ENCODE measurements at places on chromosomes 3 and 15.

DNA sequence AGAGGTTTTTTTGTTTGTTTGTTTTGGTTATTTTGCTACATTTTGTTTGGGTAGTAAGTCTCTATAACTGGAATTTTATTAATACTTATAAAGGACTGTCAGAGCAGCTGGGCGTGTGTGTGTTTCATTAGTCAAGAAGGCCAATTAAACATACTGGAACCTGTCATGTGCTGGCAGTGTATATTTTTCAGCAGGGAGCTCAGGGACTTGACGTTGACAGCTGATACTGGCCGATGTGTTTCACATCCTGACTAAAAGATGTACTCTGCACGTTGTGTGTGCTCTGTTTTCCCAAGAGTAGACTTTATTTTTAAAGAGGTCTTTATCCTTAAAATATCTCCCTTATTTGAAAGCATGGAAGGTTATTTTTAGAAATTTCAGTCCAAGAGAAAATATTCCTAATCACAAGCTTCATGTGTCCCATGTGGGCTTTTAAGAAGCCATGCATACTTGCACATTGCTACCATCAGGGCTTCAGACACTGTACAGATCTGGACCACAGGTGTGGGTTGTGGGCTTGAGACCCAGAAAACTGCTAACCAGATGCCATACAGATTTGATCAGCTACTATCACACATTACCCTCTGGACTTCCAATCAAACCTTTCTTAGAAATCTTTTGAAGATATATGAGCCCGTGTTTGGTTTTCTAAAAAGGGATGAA, 135.9 kb downstream of the FEZF2 start:
- DNase-seq, result no peak

GRCh38 chr15:69290346-69291164, 8.2 kb upstream of the PAQR5 start:
- DNase-seq, result no peak

- no peak for DNase-seq
Measured at GRCh38 chr15:101614761-101615160, 37.4 kb downstream of the TM2D3 start.

- no peak for DNase-seq
Measured at GRCh38 chr3:172102883-172103310, 63.5 kb downstream of the FNDC3B start.

DNA sequence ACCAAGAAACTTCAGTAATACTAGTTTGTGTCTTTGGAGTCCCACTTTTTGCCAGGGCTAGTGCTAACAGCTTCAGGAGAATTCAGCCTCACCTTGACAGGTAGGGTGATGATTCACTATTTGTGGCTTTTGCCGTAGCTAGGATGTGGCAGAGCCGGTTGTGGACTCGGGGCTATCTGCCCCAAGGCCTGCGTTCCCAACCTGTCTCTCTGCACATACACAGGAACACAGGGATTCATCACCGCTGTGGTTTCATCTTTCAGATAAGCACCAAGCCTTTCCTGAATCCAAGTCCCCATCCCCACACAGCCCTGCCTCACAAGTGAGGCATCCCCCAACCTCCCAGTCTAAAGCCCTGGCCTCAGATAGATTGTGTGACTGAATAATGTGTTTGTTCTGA, 45.2 kb upstream of the POLG start:
- DNase-seq, result no peak

- DNase-seq, result peak; percentile 28
Measured at GRCh38 chr3:43296565-43296964, 10.2 kb downstream of the SNRK start.

GRCh38 chr3:8984526-8984925, 21.3 kb upstream of the RAD18 start:
- no peak for DNase-seq

DNA sequence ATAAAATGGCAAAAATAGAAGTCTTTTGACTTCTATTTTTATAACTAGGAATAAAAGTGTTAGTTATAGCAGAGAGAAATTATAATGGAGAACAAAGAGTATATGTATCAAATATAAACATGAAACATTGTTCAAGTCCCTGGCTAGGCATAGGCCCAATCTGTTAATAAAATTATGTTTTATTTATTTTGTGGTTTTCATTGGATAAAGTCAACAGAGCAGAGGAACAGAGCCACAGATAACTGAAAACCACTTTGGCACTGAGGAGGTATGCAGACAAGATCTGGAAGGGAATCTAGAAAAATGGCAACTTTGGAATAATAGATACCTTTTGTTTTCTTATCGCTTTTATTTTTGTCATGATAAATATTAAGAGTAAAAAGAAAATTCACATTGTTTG, 50.4 kb upstream of the ICE2 start:
- no peak for DNase-seq

GRCh38 chr3:55546866-55547669, 60.0 kb upstream of the WNT5A start:
- DNase-seq, result no peak

GRCh38 chr3:134082582-134082981, 52.9 kb upstream of the SLCO2A1 start:
- no peak for DNase-seq

DNA sequence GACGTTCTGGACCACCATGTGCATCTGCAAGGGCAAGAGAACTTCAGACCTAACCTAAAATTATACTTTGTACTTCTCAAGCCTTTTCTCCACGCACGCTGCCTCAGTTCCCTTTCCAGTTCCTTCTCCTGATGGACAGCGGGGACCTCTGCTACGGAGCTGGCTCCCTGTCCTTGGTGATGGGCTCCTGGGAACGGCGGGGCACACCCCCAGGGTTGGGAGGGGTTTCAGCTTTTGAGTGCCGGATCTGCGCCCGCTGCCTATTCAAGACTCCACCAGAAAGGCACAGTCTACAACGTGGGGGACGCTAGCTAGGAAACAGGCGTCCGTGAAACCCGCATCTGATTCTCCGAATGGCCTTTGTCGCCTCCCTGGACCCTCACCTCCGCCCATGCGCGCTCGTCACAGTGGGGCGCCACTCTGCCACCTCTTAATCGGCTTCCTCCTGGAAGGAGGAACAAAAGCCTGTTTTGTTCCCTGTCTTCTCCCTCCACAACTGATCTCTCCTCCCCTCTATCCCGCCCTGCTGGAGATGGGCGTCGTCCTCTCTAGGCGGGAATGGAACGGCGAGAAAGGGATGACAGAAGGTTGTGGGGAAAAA, 2.2 kb downstream of the GPR149 start:
- DNase-seq, result no peak

- DNase-seq, result no peak
Measured at GRCh38 chr3:97991293-97991682, 19.1 kb upstream of the RIOX2 start.

- DNase-seq, result no peak
Measured at GRCh38 chr15:68379759-68380290, 52.1 kb downstream of the ITGA11 start.

- no peak for DNase-seq
Measured at GRCh38 chr15:57319226-57319918, 56.9 kb upstream of the CGNL1 start.
